Stimulated activated CD8-positive, alpha-beta memory T cell treated with anti-CD3 and anti-CD28 coated beads, Interleukin-7, amount 100 ng/mL, for 24 hours (primary cell): ENCODE measurements at places on chromosomes 1 and 21.

GRCh38 chr1:28021064-28021463, 61.3 kb downstream of the XKR8 start:
- DNase-seq = no peak

DNA sequence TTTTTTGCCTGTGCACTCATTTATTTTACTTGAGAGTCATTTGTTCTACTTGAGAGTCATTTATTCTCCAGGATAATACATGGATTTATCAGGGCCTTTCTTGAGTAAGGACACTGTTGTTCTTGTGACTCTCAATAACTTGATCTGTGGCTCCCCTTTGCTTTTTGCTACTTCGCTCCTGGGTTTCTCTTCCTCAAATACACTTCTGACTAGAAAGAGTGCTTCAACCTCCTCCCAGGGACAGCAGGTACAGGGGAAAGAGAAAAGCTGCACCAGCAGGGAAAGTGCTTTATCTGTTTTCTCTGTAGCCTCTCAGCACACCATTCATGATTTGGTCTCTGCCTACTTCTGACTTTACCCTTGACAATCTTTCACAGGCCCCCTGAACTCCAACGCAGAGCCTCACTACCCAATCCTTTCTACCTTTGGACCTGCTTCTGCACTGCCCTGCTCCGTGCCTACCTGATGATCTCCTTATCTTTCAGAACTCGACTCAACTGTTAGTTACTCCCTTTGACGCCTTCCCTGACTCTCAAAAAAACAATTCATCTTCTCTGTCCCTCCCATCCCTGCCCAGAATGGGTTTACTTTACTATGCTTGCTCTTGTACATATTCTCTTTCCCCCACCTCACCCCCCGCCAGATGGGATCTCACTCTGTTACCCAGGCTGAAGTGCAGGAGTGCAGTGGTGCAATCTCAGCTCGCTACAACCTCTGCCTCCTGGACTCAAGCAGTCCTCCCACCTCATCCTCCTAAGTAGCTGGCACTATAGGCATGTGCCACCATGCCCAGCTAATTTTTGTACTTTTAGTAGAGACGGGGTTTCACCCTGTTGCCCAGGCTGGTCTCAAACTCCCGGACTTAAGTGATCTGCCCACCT, 15.6 kb upstream of the PIGM start:
- DNase-seq = no peak

- no peak for DNase-seq
These were observed 47.1 kb upstream of the ATP1B1 start for GRCh38 chr1:169059421-169059820.

GRCh38 chr1:6599141-6599975, 3.3 kb downstream of the KLHL21 start:
- no peak for DNase-seq

DNA sequence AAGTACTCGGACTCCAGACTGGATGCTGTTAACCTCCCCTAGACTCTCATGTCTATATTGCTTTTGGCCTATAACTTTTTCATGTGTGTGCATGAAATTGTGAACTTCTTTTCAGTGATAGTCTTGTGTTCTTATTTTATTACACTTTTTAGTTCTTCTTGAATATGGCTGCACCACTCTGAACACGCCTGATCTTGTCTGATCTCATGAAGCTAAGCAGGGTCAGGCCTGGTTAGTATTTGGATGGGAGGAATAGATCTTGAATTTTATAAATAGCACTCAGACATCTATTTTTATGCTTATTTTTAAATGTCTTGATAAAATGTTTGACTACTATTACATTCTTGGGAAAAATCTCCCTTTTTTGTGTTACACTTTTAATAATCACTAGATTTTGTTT, 22.4 kb downstream of the TCP10L start:
- DNase-seq = no peak

DNA sequence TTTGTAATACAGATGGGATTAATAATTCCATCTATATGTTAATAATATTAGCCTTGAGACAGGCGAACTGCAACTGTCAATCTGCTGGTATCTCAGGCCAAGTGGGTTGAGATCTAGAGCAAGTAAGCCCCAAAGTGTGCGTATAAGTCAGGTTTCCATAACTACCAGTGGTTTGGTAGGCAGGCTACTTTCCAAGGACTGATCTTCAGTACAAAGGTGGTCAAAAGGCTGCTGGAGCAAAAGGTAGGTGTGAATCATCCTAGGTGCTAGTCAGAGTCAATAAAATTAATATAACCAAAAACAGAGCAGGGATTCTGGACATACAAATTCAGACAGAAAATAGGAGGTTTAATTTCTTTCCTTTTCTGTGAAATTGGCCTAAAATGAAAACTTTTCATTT, 328.0 kb downstream of the TGFB2 start:
- DNase-seq = no peak

GRCh38 chr1:9784508-9785133, 39.1 kb downstream of the CLSTN1 start:
- DNase-seq = peak; percentile 36

GRCh38 chr1:218366322-218367052, 21.4 kb downstream of the TGFB2 start:
- DNase-seq = no peak

- no peak for DNase-seq
These were observed 9.4 kb downstream of the PLEKHA6 start for GRCh38 chr1:204350312-204350711.

GRCh38 chr1:44057293-44057692, 26.0 kb upstream of the SLC6A9 start:
- DNase-seq = no peak

DNA sequence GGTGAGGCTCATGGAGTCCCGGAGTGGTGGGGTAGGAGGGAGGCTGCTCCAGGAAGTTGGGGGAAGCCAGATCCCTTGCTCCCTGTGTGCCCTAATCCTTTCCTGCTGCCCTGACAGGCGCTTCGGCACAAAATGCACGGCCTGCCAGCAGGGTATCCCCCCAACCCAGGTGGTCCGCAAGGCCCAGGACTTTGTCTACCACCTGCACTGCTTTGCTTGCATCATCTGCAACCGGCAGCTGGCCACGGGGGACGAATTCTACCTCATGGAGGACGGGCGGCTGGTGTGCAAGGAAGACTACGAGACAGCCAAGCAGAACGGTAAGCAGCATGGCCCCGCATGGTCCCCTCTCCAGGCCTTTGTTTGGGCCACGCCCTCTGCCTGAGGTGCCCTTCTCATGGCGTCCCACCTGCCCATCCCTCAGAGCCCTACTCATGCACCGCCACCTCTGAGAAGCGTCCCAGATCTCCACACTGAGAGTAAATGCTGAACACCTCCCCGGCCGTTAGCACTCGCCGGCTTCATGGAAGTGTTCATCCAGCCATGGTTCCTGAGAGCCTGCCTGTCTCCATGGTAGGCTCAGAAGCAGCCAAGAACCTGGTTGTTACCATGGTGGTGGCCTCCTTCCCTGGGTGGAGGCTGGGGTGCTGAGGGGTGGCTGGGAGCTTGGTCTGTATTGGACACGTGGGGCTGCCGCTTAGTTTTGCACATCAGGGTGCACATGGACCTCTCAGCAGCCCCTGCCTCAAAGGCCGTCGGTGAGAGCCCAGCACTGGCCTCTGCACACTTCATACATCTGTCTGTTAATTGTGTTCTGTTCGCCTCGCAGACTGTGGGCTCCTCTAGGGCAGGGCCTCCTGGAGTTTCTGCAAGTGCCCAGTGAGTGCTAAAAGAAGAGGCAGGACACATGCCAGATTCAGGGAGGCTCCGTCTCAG, 36.5 kb downstream of the LHX4 start:
- no peak for DNase-seq

DNA sequence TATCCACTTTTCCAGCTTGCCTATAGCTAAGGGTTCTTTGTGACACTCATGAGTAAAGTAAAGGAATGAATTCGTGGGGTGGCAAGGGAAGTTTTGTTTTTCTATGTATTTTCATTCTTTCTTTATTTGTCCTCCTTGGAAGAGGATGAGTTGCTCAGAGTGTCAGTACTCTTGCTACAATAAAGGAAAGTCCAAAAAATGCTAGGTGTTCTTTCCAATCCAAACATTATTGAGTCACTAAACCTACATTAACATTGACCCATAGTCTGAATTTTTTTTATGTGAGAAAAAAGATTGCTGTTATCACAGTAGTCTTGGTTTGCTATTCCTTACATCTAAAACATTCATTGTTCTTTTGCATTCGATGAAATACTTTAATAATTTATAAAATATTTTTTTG, 959.9 kb upstream of the ADGRL4 start:
- no peak for DNase-seq

GRCh38 chr1:78003070-78003746, 1.5 kb upstream of the DNAJB4 start:
- no peak for DNase-seq

- DNase-seq = no peak
These were observed 26.7 kb downstream of the PODN start for GRCh38 chr1:53088616-53089300.

DNA sequence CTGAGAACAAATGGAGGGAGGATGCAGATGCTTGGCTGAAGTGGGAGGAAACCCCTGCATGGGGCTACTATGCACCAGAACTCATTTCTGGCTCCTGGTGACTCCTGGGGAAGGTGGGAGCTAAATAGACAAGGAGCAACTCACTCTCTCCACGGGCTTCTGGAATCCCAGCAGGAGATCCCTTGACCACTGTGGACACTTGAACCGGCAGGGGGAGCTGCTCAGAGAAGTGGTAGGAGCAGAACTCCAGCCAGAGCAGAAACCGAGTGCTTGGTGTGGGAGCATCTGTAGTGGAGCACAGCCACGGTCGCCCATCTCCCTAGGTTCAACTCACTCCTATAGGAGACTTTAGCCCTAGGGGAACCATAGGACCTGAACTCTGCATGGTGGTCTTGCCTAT, 205.6 kb upstream of the GJB5 start:
- DNase-seq = no peak

DNA sequence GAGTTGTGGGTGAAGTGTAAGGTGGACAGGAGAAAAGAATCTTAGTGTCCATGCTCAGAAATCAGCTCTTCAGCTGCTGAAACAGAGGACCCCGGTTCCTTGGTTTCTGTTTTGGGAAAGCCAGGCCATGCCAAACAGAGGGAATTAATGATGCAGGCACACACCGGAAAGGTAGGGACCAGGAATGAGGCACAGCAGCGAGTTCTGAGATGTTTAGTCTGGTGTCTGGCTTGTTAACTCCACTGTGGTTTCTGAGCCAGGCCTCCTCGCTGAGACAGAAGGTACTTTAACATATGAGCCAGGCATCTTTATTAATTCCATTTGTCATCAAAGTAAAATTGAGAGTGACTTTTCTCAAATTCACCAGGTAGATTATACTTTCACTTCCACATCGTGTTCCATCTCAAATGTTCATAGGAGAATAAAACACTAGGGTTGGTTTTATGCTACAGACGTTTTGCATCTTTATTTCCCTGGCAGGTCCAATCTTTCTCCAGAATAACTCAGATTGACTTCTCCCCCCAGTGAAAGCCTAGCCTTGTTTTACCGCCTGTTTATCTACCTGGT, 23.5 kb downstream of the LRRC8D start:
- DNase-seq = no peak

GRCh38 chr1:43073490-43074230, 98.4 kb downstream of the EBNA1BP2 start:
- peak; percentile 35 for DNase-seq

DNA sequence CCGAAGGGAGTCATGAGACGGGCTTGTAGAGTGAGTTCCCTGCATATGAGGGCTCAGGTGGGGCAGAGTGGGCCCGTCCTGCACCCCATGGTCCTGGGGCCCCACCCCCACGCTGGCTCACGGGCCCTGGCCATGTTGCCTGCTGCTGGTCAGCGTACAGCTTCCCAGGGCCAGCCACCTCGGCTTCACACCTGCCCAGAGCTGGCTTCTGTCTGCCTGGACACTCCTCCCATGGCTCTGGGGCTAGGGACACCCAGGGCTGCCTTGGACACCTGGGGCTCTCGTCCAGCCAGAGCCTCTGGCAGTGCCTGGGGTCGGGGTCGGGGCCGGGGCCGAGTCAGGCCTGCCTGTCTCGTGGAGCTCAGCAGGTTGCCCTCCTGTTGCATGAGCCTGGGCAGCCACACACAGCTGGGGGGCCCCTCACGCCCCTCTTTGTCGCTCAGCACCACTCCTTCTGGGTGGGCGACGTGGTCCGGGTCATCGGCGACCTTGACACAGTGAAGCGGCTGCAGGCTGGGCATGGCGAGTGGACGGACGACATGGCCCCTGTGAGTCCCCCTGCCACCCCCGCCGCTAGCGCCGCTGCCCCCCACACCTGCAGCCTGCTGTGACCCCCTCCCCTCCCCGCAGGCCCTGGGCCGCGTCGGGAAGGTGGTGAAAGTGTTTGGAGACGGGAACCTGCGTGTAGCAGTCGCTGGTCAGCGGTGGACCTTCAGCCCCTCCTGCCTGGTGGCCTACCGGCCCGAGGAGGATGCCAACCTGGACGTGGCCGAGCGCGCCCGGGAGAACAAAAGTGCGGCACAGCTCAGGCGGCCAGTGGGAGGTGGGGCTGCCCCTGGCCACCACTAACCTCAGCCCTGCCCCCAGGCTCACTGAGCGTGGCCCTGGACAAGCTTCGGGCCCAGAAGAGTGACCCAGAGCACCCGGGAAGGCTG, 5.5 kb upstream of the MMP23B start:
- no peak for DNase-seq

DNA sequence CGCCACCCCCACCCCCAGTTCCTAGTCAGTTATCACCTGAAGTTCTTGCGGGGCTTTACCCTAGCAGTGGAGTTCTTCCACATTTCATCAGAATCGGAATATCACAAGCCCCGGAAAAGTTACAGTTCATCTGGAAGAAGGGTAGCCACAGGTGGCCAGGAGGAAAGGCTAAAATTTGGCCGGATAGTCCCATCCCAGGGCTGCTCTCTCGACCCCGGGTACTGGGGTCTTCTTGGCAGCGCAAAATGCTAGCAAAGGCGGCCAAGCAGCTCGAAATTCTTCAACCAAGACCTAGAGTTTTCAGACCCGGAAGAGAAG, 7.9 kb downstream of the HLX start:
- DNase-seq = no peak

DNA sequence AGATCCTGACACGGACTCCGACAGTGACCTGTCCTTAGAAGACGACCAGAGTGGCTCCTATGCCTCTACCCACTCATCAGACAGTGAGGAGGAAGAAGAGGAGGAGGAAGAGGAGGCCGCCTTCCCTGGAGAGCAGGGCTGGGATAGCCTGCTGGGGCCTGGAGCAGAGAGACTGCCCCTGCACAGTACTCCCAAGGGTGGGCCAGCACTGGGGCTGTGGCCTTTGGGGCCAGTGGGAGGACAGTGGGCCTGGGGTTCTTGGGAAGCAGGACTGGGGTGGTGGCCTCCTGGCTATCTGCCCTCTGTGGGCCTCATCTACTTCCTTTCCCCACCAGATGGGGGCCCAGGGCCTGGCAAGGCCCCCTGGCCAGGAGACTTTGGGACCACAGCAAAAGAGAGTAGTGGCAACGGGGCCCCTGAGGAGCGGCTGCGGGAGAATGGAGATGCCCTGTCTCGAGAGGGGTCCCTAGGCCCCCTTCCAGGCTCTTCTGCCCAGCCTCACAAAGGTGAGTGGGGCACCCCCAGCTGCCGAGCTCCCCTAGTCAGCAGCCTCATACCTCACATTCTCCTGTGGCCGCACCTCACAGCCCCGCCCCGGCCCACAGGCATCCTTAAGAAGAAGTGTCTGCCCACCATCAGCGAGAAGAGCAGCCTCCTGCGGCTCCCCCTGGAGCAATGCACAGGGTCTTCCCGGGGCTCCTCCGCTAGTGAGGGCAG, 10.0 kb downstream of the PSRC1 start:
- no peak for DNase-seq
